ENCODE measurements at places on chromosomes 1 and 21.

- no peak for DNase-seq
Measured at GRCh38 chr21:14687268-14687625, 141.1 kb upstream of the SAMSN1 start.

GRCh38 chr1:58629031-58629462, 52.0 kb upstream of the TACSTD2 start:
- no peak for DNase-seq

GRCh38 chr1:96233422-96233821, 488.2 kb upstream of the PTBP2 start:
- DNase-seq, result no peak

DNA sequence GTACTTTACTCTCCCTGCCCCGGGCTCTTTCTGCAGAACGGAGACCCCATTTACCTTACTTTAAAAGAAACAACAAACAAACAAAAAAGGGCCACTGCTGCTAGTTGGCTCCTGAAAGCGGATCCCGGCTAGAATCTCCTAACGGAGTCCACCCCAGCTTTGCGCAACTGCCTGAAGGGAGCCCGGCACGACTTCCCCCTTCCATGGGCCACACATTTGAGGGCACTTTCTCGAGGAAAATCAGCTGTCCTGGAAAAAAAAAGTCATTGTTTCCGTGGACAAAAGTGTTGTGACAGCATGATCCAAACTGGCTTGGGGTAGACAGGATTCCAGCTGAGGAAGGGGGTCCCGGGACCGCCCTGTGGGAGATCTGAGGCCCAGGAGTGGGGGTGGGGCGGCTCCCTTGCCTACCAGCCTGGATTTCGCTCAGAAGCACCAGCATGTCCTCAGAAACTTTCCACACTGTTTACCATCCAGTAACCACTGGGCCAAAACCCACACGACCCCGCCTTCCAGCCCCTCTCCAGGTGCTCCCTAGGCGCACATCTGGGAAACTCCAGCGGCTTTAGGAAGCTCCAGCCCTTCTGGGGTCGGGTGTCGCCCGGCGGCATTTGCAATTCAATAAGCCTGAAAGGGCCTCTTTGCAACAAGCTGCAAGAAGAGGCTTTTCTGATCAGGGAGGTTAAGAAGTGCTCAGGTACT, 4.8 kb downstream of the RIPK4 start:
- DNase-seq, result no peak

- no peak for DNase-seq
Measured at GRCh38 chr1:154170547-154171222, 15.8 kb upstream of the NUP210L start.
